Stimulated activated CD4-positive, alpha-beta T cell treated with anti-CD3 and anti-CD28 coated beads, Interleukin-1b, Interleukin-23, amount 100 ng/mL, for 24 hours (primary cell): ENCODE measurements at places on chromosomes 3 and 15.

DNA sequence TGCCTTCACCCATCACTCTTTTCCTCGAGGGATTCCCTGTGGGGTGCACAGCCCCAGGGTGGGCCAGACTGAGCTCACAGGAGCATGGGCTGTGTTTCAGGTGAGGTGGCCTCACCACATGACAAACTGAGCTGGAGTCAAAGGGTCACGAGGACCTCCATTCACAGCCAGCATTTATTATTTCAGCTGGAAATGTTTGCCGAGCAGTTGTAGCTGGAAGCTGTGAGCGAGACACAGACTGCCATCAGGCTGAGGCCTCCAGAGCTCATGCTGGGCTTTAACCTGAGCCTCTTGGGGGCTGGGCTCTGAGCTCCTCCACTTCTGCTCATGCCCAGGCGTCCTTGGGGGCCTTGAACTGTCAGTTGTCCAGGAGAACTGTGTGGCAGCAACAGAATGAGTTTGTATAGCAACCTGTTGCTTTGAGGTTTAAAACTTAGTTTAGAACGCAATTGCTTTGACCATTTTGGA is 57.5 kb downstream of the FLNB start:
- DNase-seq, result no peak

GRCh38 chr15:59251001-59251845 is 44.6 kb downstream of the LDHAL6B start:
- no peak for DNase-seq

- no peak for DNase-seq
Measured at GRCh38 chr3:136990826-136991225, 33.0 kb downstream of the IL20RB start.

DNA sequence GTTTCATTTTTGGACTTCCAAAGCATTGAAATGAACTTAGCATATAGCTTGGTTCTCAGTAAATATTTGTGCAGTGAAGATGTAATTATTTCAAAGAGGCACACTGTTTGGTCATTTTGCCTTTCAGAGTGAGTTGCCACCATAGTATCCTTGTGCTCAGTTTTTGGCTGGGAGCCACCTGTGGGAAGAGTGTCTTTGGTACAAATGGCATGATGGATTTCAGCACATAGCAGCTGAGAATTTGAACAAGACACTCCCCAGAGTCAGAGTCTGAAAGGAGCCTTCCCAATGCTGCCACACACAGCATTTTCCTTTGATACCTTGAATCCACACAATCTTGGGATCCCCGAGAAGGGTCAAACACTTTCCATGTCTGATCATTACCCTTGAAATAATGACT is 897.2 kb upstream of the ARPP21 start:
- DNase-seq, result no peak

- no peak for DNase-seq
Measured at GRCh38 chr3:148903022-148903442, 37.9 kb downstream of the CPA3 start.

DNA sequence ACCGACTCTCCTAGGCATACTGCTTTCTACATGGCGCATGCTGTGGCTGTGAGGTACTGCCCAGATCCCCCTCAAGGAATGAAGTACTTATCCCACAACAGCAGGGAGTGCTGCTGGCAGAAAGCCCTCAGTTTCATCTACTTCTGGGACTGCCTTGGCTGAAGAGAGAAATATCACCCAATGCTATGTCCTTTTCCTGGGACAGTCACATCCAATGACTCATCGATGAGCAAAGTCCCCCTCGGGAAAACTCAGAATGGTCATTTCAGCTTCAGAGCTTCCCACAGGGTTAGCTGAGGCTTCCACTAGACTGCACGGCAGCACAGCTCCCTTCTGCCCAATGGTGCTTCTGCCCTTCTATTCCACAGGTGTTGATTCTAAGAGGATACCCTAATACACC is 3.6 kb upstream of the NMD3 start:
- no peak for DNase-seq

DNA sequence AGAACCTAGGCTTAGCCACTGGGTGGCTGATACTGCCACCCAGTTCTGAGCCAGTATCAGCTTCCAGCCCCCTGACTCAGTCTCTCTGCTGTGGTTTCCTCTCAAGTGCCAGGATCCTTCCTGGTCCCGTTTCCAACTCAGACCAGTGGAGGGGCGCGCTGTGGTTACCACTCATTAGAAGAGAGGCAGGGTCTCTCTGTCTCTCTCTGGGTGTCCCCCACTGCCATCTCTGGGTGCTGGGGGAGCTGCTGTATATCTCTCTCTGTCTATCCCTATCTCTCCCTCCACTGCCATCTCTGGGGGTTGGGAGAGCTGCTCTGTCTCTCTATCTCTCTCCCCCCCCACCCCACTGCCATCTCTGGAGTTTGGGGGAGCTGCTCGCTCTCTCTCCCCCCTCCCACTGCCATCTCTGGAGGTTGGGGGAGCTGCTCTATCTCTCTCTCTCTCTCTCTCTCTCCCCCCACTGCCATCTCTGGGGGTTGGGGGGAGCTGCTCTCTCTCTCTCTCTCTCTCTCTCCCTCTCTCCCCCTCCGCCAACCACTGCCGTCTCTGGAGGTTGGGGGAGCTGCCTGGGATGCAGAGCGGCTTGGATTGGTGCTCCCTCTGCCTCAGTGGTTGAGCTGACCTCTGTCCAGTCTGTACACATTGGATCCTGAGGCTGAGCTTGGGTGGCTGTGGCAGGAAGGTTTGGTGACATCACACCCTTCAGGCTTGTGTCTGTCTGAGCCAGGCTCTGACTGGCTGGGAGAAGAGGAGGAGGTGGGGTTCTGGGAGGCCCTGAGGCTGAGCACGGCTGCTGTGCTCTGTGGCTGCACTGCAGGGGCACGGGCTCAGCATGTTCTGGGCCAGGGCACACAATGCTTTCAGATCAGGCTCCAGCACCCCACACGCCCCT is 98.9 kb downstream of the APBA2 start:
- no peak for DNase-seq

- DNase-seq, result no peak
Measured at GRCh38 chr3:172302203-172302602, 146.1 kb downstream of the GHSR start.

- DNase-seq, result no peak
Measured at GRCh38 chr15:26365077-26365476, 407.8 kb downstream of the GABRB3 start.

GRCh38 chr3:113946831-113947230 is 982 bp upstream of the ZDHHC23 start:
- no peak for DNase-seq

DNA sequence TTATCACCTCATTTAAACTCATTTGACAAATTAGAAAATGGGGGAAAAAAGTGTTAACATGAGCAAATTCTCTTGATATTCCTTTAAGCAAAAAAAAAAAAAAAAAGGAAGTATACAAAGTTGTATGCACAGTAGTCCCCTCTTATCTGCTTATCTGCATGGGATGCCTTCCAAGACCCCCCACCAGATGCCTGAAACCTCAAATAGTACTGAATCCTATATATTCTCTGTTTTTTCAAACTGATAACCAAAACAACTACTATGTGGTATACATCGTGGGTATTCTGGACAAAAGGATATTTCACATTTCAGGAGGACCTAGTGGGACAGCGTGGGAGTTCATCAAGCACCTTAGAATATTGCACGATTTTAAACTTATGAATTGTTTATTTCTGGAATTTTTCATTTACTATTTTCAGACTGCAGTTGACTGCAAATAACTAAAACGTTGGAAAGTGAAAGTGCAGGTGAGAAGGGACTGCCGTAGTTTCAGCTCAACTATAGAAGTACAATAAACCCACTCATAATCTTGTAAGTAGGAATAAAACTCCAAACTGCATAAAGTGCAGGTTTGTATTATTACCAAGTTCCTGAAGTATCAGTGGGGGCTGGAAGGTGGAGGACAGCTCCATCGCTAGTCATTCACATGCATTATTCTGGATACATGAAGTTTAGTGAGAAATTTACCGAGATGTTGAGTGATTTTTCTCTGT is 43.6 kb upstream of the PLCL2 start:
- DNase-seq, result no peak

DNA sequence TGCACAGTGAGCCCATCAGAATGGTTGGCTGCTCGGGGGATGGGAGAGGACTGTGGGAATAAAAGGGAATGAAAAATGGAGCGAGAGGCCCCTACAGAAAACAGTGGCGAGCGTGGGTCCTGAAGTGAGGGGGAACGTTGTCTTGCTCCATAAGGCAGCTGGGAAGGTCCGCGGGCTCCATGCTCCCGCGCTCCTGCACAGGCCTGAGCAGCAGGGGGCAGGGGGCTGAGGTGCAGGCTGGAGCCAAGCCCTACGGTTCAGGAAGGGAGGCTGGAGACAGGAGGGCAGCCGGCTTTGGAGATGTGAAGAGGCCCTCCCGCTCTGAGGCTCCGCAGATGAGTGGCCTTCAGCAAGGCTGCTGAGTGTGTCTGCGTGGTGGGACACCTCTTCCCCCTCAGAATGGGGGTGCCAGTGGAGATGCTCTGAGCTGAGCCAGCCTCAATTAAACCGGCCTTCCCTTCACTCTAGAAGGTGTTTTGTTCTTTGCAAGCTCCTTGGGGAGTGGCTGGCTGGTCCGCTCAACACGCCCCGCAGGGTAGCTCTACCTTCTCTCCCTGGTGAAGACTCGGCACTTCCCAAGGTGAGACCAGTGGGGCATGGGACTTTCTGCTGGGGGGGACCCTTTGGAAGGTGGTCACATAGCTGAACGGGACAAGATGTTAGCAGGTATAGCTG is 208.0 kb downstream of the XXYLT1 start:
- no peak for DNase-seq

DNA sequence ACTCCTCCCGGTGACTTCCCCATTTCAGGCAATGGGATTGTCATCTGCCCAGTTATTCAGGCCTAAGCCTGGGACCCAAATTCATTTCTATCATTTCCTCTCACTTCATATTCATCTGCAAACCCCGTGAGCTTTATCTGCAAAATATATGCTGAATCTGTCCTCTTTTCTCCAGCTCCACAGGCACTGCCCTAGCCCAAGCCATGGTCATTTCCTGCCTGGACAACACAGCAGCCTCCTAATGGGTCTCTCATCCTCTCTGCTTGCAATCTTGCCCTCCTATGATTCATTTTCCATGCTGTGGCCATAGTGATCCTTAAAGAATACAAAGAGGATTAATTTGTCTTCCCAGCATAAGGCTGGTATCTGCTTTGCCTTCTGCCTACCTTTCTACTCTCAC is 6.1 kb downstream of the RBP2 start:
- DNase-seq, result no peak

DNA sequence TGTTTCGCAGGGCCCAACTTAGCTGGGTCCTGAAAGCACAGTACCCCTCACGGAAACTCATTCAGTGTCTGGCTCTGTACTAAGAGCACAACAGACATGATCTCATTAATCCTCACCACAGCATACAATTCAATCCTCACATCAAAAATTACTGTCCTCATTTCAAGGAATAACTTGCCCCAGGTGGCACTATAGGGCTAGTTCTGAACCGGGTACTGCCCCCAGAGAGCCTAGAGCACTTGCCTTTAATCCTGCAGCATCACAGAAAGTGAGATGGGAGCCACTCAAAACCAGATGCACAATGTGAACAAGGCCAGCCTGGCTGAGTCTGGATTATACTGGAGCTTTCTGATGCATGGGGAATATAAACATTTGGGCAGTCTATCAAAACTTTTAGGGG is 122.6 kb downstream of the OSBPL10 start:
- no peak for DNase-seq

DNA sequence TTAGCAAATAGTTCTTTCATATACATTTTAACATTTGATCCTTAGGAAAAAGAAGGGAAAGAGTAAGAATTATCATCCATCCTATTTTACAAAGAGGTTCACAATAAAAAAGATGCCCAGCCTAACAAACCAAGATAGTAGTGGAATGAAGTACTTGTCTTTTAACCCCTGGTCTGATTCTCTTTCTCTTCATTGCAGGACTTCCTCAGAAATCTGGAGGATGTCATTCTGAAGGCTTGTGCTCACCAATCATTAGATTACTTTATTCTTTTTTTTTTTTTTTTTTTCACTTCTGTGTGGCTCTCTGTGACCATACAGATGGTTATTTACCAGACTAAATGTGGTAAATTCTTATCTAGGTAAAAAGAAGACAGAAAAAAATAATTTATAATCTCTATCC is 7.0 kb downstream of the HDGFL3 start:
- DNase-seq, result no peak

- DNase-seq, result no peak
Measured at GRCh38 chr15:57319226-57319918, 56.9 kb upstream of the CGNL1 start.

DNA sequence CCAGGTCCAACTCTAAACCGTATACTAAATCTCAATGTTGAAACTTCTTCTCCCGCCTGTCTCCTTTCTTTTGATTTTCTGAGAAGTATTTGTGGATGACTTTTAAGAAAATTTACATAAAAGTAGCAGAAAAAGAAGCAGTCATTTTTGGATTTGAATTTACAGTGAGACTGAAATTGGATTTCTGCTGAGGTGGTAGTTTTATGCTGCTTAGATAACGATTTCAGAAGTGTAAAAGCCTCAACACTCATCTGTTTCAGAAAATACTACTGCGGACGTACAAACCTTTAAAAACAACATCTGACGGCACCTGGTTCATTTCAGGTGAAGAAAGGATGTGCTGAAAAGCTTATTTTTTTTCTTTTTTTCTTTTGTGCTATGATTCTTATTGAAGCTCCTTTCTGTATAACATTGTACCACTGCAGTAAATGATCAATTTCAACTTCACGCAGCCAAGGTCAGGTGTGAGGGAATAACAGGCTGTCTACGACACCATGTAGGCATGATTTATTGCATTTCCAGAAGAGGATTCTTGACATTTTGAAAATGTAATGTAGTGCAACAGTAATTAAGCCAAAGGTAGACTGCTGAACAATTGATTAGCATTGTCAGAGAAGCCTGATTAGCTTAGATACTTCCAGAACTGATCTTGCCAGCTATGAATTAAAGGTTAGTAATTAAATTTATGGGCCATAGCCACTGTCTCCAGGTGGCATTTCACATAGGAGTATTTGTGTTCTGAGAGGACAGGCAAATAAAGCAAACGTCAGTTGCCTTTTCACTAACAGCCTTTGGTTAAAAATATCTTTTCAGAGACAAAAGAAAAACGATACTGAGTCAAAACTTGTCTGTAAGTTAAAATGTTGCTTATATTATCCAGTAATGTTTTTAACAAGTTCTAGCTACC is 134.6 kb upstream of the KBTBD8 start:
- no peak for DNase-seq

DNA sequence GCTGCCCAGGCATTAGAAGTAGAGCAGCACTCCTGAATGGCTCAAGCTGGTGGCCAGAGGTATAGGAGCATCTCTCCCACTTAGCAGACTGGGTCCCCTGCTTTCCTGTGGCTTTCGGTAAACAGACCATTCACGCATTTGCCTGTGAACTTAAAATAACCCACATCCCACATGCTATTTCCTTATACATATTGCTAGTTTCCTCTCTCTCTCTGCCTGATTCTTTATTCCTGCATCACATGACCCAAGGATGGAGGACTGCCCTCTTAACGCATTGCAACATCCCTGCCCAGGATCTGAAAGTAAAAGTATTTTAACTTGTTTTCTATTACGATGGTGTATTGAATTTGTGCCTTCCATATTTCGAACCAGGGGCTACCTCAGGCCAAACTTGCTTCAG is 43.4 kb upstream of the NLGN1 start:
- no peak for DNase-seq

DNA sequence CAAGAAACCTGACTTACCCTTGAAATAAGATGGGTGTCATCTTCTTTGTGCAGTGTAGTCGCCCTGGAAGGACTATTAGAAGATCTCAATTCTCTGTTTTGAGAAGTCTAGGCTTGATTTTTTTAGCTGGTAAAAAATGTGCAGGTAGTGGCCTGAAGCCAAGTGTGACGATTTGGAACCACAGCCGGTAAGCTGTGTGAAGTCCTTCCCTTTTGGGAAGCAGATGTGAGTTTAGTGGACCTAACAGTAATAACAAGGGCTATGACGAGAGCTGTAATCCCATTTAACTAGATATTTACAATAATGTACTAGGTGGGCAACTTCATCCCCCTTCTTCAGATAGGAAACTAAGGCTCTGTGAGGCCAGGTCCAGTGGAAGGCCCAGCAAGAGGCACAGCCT is 81.7 kb upstream of the MYZAP start:
- DNase-seq, result no peak
